A549 treated with dexamethasone at 1 μM for 4 hours (cell line): ENCODE measurements at places on chromosomes 4 and X. TPM values are rescaled to one million over a fixed set of nuclear protein-coding genes. Genes with fewer than 3 reads are reported as not detected.

The PRAF2 gene
- total RNA-seq: 35.0 to 53.0 TPM (median 49.4 TPM) in 5 replicates

The TBX22 gene
- total RNA-seq: not detected in 5 replicates

The MAGEB1 gene
- total RNA-seq: not detected in 5 replicates

The CCDC149 gene
- 1.5 to 2.6 TPM (median 1.6 TPM) in 5 replicates for total RNA-seq

The NXF2 gene
- 0.07 TPM in 1 of 5 replicates, not detected in the others for total RNA-seq

The FHDC1 gene
- 0.78 to 1.1 TPM (median 0.97 TPM) in 5 replicates for total RNA-seq

The TBC1D8B gene
- total RNA-seq: 0.99 to 1.8 TPM (median 1.5 TPM) in 5 replicates

The BEX2 gene
- 7.1 to 11.6 TPM (median 9.4 TPM) in 5 replicates for total RNA-seq

The SSX4B gene
- not detected in 5 replicates for total RNA-seq

The XG gene
- total RNA-seq: not detected in 5 replicates

The CDX4 gene
- not detected in 5 replicates for total RNA-seq

The SH3RF1 gene
- total RNA-seq: 7.1 to 11.0 TPM (median 9.3 TPM) in 5 replicates

The DCLK2 gene
- total RNA-seq: 6.9 to 9.4 TPM (median 7.4 TPM) in 5 replicates

The NPY2R gene
- total RNA-seq: 0.04 TPM in 1 of 5 replicates, not detected in the others

The HSFX4 gene
- total RNA-seq: 0.10 to 0.13 TPM (median 0.11 TPM) in 3 of 5 replicates, not detected in the others
